ENCODE measurements at places on chromosomes 4 and X.

DNA sequence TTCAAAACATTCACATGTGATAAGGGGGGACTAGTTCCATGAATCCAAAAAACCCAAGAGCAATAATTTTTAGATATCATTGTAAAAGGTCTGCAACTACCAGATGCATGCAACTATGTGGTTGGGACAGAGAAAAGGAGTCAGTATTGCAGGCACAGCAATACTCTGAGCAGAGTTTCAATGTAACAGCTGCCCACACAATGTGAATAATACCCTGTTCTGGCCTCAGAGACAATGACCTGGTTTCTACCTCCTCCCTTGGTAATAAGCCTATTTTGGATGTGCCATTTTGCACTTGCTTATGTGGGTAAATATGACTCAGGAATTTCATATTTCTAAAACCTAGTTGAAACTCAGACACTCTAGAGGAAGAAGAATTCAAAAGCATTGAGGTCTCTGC is 194.8 kb upstream of the RASGEF1B start:
- no peak for DNase-seq

DNA sequence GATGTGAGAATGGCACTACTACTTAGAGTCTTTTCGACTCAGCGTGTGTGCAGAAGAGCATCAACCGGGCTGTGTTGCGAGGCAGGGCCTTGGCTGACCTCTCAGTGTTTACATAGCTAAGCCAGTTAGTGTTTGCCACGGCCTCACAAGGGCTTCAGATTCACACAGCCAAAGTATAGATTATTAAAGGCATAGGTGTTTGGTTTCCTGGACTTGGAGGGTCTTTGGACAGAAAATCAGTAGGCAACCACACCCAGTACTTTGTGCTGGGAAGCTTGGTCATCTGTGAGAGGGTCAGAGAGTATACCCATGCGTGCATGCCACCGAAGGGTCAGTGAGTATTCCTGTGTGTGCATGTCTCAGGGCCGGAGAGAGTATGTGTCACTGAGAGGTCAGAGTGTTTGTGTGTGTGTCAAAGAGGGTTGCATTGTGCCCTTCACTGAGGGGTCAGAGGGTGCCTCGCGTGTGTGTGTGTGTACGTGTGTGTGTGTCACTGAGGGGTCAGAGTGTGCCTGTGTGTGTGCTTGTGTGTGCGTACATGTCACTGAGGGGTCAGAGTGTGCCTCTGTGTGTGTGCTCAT is 69.7 kb upstream of the MSANTD1 start:
- DNase-seq, result no peak

GRCh38 chr4:30770049-30770549 is 49.9 kb downstream of the PCDH7 start:
- no peak for DNase-seq

DNA sequence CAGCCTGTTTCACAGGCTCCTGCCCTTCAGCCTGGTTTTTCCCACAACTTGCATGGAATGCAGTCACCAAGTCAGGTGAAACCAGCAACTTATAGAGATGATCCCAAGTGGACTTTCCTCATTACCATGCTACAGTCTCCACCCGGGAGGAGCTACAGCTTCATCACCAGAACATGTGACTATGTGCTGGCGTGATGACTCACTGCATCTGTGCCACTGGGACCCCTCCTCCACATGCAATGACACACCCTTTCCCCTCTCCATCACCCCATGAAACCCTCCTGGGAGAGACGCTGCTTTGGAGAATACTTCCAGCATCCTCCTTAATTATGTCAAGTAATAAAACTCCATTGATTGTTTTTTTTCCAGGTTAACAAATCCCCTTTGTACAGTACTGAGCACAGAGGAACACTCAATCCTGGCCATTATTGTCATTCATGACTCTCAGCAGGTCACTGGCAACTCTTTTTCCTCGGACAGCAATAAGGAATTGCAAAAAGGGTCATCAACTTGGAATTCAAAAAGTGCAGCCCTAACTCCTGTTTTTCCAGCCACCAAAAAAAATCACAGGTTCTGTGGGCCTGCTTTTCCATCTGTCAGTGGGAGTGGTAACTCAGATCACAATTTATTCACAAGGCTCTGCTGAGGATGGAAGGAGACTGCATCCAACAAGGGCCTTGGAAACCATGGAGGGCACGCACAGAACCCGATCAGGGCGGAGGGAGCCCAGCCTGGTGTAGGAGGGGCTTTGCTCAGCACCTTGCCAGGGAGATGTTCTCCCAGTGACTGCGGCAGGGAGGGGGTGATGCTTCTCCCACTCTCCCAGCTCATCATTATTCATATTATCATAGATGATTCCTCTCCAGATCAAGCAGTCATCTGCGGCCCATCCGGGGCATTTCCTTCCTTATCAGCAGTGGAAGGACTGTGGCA is 17.4 kb downstream of the QDPR start:
- no peak for DNase-seq

DNA sequence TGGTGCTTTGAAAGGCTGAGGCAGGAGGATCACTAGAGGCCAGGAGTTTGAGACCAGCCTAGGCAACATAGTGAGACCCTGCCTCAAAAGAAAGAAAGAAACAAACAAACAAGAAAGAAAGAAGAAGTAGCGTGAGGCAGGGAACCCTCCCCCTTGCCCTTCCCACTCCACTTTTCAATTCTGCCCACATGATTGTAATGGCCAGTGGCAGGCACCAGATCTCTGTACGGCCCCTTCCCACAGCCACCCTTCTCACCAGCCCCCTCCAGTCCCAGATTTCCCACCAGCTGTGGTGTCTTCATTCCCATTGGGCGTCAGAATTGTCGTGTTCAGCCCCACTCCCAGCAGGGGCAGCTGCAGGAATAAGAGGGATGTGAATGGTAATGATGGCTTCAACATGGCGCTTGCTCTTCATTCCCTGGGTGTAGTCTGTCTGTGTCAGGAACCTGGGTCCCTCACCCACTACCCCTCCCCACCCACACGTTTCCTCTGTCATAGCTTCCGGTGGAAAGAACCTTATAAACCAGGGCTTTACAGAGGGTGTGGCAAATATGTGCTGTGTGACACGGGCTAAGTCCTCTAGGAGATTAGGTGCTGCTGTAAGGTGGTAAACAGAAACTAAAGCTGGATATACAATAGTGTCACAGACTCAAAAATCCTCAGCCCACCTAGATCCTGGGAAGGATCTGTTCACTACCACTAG is at the start of gene IL2RG:
TSS of gene IL2RG (minus strand) at position 437 of the 703 bp plus-strand sequence. CDS start at position 399, 38 bp downstream.
- DNase-seq, result no peak

- DNase-seq, result no peak
These were observed 708.7 kb downstream of the TECRL start for GRCh38 chr4:63700569-63700968.

DNA sequence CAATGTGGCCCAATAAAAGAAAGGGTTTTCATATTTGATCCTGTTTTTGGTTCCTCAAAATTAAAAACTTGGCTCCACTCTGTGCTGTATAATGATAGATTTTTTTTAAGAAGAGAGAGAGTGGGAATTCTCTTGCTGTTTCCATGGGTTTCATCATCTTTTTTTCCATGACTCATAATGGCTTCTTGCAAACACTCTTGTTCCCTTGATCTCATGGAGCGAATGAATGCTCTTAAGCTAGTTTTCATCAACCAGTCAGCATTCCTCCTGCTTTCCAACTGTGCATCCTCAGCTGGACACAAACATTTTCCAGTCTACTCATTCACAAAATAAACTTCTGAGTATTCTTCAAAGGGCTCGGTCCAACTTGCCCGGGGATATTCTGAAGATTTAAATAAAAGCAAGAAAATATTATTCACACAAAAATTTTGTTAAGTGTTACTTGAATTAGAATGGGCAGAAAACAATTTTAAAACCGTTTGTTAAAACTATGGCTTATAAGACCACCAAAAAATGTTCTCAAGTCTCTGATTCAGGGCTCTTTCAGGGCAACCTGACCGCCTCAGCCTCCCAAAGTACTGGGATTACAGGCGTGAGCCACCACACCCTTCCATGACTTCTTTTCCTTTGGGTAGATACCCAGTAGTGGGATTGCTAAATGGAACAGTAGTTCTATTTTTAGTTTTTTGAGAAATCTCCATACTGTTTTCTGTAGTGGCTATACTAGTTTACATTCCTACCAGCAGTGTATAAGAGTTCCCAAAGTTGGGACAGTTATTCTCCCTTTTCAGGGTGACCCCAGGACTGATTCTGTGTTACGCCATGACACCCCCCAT is 64.7 kb downstream of the TMEM156 start:
- DNase-seq, result no peak

Data from endothelial cell (in vitro differentiated cells).